ENCODE measurements at places on chromosomes 2 and 18. TPM values are rescaled to one million over a fixed set of nuclear protein-coding genes. Genes with fewer than 3 reads are reported as not detected.

DNA sequence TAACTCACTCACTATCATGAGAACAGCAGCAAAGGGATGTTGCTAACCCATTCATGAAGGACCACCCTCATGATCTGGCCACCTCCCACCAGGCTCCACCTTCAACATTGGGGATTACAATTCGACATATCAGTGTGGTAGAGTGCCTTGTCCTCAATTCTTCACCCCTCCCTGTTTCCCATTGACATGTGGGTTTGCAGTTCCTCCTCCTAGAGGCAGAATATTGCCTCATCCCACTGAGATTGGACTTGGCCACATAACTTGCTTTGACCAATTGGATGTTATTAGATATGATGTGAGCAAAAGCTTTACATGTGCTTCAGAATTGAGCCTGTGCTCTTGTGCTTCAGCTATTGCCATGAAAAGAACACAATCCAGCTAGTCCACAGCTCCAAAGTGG is 217.0 kb upstream of the CXCR4 start:
- no peak for DNase-seq

The CDH19 gene
- polyA plus RNA-seq: 1.1 TPM

The C2orf78 gene
- not detected for polyA plus RNA-seq

GRCh38 chr2:11984316-11985158 is 238.1 kb downstream of the LPIN1 start:
- DNase-seq: no peak

DNA sequence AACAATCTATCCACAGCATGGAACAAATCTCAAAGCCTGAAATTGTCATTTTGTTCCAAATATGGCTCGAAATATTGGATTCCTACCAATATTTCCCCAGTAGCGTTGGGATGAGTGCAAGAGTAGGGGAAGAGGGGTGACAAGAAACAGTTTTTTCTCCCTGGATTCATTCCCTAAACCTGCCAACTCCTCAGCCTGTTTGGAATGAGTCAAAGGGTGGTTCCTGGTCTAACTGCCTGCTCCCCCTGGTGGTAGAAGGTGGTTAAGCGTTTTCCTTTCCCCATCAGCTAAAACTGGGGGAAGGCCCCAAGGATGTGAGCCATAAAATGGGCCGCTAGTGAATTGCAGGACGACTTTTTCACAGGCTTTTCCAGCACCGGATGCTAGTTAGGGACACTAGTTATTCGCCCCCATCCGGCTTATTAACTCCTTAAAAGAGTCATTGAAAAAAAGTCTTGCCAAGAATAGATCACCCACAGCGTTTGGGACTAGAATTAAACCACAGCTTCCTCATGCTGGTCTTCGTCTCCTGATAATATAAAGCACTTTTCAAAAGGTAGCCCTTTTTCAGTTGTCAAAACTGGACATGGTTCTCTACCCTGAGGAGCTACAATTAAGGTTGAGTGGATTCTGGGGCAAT is 72.5 kb downstream of the DHRS9 start:
- DNase-seq: no peak

DNA sequence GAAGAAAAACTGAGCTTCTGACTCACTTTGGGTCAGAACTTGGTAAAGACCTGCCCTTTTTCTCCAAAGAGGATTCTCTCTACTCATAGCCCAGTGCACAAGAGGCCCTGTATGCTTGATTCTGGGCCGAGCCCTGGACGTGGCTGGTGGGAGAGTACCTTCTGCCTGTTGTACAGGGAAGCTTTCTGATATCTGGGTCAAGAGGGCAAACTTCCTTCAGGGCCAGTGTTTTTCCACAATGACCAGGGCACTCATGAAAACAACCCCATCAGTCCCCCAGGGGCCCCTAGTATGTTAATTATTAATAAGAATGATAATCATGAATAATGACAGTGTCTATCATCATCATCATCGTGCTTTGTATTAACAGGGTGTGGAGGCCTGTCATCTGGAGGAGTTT is 90.0 kb downstream of the TGFA start:
- DNase-seq: no peak

DNA sequence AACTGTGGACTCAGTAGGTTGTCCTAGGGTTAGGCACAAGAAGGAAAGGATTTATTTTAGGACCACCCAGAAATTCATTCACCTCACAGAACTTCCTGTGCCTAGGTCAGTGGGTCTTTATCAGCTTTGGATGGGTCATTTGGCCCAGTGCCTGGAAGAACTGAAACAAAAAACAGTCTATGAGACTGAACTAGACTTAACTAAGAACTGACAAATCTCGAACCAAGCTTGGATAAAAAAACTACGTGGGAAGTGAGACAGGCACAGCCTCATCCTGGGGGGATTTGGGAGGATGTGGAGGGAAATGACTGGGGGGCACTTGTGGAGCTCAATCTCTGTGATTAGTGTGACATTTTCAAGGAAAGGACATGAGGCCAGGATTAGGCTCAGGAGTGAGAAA is 2.3 kb upstream of the OST4 start:
- DNase-seq: no peak

DNA sequence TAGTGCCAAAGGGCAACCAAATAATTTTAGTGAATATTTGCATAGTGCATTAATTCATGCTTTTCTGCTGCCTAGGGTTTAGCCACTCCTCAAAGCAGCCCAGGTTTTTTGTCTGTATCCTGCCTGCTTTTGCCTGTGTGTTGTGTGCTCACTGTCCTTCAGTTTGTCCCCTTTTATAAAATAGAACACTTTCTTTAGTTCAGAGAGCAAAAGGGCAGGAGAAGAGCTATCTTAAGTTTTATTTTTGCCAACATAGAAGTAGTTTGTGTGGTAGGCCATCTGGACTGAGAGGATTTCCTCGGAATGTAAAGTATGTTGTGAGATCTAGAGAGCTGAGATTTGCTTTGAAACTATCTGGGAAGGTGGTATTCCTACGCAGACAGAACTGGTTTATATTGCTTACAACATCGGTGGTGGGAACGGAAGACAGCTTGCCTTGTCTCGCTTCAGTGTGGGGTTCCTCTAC is 64.9 kb downstream of the EML4 start:
- DNase-seq: no peak

DNA sequence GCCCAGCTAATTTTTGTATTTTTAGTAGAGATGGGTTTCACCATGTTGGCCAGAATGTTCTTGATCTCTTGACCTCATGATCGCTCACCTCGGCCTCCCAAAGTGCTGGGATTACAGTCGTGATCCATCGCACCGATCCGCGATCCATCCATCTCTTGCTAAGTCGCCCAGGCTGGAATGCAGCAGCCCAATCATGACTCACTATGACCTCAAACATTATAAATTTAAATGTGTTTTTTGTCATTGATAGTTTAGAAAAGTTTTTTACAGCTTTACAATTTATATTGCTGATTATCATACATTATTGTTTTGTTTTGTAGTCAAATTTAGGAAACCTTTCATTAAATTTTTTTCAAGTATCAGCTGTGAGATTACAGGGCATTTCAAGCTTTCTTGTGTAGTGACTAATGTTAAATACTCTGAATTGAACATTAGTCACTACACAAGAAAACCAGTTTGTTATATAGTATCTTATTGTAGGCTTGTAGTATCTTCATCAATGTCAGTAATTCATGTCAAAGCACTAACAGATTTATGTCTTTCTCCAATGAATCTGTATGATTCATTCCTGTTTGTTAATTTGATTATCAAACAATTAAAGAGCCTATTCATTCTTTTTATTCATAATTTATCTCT is 37.5 kb downstream of the NR4A2 start:
- no peak for DNase-seq

The LHCGR gene
- 7.0 TPM for polyA plus RNA-seq

The SH3YL1 gene
- 102 TPM for polyA plus RNA-seq

DNA sequence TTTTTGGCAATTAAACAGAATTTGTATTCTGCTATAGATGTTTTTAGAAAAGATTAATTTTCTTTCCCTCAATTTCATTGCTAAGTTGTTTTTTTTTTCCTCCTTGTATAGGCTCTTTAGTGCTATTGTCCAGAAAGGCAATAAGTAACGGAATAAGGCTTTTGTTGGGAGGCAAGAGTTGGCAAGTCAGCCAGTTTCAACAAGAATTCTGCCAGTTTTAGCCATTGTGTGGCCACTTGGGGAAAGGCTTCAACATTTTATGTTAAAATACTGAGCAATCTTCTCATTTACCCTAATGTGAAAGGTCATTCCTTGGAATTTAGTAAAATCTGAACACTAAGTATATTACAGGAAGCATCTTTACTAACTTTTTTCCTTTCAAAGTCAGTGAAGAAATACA is 9.6 kb downstream of the CALCRL start:
- DNase-seq: no peak

- no peak for DNase-seq
Measured at GRCh38 chr18:47754311-47755101, 176.0 kb downstream of the SMAD2 start.

DNA sequence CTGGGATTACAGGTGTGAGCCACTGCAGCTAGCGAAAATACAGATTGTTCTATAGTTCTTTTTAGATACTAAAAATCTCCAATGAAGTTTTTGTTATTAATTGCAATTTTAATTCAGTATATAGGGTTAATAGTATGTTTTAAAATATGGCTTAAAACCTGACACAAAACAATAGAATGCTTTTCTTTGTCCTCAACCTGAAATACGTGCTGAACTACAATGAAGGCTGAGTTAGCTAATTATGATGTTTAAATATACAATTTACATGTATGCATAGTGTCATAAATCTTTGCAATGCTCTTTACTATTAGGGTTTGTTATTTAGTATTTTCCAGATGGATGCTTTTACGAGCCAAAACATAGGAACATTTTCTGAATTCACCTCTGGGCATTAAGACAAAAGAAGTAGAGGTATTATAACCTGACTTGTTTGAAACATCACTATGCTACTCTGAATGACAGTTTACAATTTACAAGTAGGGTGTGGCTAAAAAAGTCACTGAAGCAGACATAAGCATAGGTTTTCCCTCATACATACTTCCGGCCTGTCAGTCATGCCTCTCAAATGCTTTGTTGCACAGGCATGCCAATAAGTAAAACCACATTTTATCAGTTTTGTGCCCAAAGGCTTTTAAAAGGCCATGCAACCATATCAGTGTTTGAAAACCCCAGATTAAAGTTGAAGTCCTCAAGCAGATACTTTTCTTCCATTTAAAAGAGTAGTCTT is 168.3 kb downstream of the OTX1 start:
- DNase-seq: no peak

- DNase-seq: no peak
Measured at GRCh38 chr2:235709969-235710879, 216.4 kb downstream of the AGAP1 start.

DNA sequence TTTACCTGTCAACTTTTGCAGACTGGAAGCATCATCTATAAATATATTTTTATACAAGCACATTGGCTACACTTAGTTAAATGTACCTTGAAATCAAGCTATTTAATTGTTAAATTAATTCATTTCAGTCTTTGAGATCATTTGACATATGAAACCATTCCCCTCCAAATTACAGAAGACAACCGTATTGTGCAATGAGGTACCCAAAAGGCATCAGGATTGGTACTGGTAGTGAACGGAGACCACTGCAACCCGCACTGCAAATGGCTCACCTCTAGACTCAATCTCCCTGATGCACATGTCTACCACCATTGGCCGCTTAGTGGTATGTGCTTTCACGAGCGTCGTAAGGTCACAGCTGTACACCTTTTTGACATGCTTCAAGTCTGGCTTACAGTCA is 47.8 kb upstream of the CHRNA1 start:
- DNase-seq: no peak

- DNase-seq: no peak
Measured at GRCh38 chr2:231259104-231259503, 60.7 kb downstream of the ARMC9 start.

GRCh38 chr18:76452357-76452756 is 42.7 kb downstream of the ZNF516 start:
- DNase-seq: no peak

GRCh38 chr2:62234755-62235655 is 39.1 kb downstream of the B3GNT2 start:
- DNase-seq: no peak

DNA sequence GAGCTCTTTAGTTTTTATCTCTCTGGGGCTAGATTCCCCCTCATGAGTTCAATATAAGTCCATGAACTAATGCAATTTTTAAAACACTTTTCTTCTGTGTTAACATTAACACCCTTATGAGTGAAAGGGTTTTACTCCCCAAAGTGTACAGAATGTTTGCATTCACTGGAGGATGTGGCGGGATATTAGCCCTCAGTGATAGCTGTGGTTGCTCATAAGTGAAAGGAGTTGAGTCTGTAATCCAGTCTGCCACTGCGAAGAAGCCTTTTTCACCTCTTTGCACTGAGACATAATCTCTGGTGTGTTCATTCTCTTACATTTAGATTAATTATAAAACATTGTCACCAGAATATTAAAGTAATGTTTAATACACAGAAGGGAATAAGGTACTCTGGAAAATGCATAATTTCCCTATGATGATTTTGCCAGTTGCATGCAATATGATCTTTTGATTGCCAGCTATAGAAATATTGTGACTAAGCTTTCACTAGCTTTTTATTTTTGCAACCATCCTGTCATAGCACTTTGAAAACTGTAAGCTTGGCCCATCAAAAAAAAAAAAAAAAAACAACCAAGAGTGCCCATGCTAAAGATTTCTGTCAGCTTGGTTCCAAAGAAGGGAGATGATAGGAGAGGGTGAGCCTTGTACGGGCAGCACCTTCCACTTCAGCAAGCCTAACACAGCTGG is 113.2 kb downstream of the BCL11A start:
- no peak for DNase-seq

The EVA1A gene
- polyA plus RNA-seq: 13.1 TPM

The SPAG16 gene
- polyA plus RNA-seq: 72.6 TPM

DNA sequence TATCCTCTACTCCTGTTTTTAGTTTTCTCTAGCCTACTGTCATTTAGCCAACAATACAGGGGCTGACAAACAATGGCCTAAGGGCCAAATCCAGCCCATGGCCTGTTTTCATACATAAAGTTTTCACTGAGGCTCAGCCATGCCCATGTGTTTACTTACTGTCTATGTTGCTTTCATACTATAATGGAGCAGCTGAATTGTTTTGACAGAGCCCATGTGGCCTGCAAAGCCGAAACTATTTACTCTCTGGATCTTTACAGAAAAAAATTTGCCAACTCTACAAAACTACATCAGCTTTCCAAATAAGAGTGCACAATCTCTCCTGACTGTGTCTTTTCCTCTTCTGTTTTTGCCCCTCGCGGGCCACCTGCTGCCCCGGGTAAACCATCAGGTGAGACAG is 24.0 kb downstream of the LGALSL start:
- DNase-seq: no peak

The GALR1 gene
- 0.12 TPM for polyA plus RNA-seq

- no peak for DNase-seq
Measured at GRCh38 chr2:19759880-19760279, 141.9 kb downstream of the TTC32 start.

DNA sequence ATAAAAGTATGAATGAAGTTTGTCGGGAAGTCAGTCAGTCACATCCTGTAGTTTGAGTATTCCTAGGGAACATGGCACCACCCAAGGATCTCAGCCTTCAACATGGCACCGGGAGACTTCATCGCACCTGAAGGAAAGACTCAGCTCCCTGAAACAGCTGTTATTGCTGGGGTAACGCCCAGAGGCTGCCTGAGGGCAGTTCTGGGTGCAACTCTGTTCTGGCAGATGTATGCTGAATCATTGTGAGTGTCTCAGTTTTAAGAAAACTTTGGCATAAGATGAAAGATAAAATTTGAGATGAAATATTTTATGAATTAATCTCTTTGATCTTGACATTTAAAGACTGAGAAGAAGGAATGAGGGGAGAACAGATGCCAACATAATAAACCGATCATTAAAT is 49.9 kb upstream of the SERPINB2 start:
- DNase-seq: no peak

- no peak for DNase-seq
Measured at GRCh38 chr2:7826656-7827055, 855.2 kb upstream of the ID2 start.

The COLEC11 gene
- polyA plus RNA-seq: 1.6 TPM

GRCh38 chr2:162116352-162116751 is 35.7 kb downstream of the GCG start:
- no peak for DNase-seq

The TM4SF20 gene
- polyA plus RNA-seq: 0.10 TPM
